ENCODE measurements at places on chromosomes 7 and 10.

DNA sequence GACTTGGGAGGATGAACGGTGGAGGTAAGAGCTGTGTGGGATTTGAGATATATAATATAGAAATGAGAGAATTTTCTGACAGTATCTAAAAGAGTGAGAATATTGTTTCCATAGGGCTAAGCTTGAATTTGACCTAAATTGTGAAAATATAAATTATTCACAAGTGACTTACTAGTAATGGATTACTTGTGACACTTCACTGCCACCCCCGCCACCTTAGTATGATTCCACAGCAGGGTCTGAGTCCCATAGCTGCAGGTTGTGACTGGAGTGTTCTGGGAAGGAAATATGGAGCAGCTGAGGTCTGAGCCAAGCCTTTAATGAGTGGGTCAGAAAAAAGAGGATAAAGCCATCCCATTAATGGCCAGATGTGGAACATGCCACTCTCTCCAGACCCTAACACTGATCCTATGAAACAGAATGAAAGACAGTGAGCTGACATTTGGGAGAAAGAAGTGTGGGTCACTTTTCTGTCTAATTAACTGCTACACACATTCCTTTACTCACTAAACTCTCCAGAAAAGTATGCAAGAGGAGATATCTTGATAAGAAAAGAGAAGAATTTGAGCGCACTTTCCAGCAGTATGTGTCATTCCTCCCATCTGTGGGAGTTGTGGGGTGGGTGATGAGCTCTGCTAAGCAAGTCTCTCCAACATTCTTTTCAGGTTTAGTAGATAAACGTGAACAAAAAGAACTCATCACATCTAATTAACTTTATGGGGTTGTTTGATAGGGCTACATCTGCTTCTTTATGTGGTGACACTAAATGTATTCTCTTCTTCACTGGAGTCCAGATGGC is 1193.4 kb downstream of the SORCS3 start:
- no peak for DNase-seq

DNA sequence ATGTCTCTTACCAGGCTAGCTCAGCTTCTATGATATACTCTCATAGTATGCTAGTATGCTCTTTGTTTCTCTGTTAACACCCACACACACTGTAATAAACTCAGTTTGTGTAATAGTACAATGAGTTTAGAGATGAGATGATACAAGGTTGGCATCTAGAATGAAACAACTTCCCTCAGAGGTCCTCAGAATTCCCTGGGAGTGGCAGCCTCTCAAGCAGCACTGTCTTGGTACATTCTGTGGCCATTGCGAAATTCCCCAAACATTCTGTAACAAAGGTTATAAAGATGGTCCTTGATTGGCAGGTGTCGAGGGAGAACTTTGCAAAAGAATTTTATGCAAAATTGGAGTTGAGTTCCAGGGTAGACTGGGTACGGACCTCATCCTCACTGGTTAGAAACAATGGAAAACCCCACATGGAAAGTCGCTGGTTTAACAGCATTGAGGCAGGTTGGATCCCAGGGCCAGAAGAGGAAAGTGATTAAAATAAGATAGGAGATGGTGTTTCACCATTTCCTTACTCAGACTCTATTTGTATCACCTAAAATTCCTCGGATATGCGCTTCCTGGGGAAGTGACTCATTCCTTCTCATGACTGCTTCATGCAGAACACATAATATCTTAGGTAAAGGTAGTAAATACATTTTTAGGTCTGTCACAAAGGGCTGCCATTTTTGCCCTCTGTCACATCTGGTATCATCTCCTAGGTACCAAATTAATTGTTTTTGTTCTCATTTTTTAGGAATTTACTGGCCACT is 657.8 kb downstream of the SORCS1 start:
- DNase-seq: no peak

- no peak for DNase-seq
Measured at GRCh38 chr10:97365761-97366351, 31.3 kb upstream of the FRAT2 start.

GRCh38 chr7:101588131-101588935 is 40.8 kb downstream of the MYL10 start:
- no peak for DNase-seq

GRCh38 chr10:84405662-84406061 is 77.3 kb downstream of the CCSER2 start:
- DNase-seq: no peak

GRCh38 chr10:117688358-117688757 is 145.8 kb downstream of the EMX2 start:
- DNase-seq: no peak

DNA sequence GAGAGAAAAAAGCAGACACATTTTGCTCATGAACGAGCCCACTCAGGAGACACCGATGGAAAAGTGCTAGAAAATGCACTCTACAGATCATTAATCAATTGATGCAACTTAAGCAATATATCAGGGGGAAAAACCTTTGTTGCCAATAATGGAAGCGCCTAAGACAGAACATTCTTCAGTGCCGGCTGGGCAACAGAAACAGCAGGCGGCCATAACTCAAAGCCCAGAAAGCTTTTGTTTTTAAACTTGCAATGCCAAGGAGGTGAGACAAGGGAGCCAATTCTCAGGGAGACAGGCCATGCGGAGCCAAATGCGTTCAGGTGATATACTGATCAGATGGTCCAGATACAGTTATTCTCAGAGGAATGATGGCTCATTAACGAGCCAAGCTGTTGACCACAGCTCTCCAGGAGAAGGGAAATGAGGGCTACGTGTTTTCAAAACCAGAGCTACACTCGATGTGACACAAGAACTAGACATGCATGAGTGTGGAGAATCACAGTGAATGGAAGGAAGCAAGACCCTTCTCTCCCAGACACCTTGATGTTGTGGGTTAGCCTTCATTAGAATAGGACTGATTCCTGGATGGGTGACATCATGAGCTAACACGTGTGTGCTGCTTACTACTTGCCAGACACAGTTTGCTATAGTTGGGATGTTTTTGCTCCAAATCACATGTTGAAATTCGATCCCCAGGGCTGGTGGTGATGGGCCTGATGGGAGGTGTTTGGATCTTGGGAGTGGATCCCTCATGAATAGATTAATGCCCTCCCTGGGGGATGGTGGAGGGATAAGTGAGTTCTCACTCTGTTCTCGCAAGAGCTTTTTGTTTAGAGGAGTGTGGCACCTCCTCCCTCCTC is 79.1 kb upstream of the KCNMA1 start:
- no peak for DNase-seq

DNA sequence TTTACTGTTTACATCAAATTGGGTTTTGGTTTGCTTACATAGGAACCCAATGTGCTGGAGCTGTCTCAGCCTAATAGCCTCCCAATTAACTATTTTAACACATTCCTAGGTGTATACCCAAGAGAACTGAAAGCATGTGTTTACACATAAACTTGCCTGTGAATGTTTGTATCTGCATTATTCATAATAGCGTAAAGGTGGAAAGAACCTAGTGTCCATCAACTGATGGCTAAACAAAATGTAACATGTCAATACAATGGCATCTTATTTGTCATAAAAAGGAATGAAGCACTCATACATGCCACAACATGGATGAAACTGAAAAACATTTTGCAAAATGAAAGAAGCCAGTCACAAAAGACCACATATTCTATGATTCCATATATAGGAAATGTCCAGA is 160.6 kb upstream of the EEPD1 start:
- DNase-seq: no peak

DNA sequence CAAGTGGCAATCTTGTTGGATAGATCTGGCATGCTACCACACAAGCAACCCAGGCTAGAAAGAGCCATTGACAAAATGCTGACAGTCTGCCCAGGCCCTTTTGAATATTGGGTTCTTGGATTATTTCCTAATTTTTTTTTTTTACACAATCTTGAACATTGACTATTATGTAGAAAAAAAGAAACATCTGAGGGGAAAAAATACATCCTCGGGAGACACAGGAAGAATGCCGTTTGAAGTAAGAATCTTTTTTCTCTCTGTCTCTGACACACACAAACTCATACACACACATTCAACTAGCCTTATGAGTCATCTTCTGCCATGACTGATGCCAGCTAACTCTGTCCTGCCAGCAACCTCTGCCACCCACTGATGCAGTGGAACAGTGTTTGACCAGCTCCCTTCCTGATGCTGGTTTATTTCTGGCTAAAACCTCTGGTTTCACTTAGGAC is 47.2 kb downstream of the SORBS1 start:
- no peak for DNase-seq

DNA sequence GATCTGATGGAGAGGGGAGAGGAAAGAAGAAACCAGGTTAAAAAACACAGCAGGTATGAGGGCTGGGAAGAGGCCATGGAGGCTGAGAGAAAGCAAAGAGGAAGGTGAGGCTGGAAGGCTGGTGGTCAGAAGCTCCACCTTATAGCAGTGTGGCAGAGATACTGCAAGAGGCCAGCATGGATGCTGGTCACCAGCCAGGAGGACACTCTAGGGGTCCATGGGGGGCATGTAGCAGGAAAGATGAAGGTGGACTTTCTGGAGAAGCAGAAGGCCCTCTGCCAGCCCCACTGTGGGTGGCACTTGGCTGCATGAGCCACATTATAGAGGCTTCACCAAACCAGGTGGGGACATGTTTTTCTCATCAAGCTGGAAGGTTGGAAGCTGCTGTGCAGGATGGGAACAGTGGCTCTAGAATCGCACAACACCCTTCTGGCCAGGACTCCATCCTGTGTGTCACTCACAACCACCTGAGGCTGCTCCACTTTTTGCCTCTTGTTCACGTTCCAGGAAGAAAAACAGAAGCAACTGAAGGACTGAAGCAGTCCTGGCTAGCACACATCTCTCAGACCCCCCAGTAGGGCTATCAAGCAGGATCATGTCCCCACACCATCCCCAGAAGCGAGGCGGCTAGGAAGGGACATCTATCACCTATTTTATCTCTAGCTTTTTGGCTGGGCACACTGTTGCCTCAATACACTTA is 587.5 kb upstream of the MGMT start:
- DNase-seq: no peak

GRCh38 chr10:8130973-8131911 is 76.8 kb downstream of the GATA3 start:
- no peak for DNase-seq

DNA sequence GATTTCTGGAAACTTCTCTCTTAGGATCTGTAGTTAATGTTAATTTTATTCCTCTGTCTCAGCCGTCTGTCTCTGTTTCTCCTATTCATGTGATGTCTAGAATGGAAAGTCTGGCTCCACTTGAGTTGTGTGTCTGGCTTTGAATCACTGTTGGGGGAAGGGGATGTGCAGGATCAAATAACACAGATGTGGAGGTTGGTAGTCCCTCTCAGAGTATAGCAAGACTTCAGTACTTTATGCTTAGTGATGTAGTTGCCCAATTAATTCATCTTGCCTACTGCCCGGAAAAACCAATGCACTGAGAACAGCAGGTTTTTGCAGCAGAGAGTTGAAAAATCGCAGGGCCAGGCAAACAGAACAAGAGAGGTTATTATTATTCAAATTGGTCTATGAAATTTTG is 79.2 kb downstream of the PHTF2 start:
- no peak for DNase-seq

DNA sequence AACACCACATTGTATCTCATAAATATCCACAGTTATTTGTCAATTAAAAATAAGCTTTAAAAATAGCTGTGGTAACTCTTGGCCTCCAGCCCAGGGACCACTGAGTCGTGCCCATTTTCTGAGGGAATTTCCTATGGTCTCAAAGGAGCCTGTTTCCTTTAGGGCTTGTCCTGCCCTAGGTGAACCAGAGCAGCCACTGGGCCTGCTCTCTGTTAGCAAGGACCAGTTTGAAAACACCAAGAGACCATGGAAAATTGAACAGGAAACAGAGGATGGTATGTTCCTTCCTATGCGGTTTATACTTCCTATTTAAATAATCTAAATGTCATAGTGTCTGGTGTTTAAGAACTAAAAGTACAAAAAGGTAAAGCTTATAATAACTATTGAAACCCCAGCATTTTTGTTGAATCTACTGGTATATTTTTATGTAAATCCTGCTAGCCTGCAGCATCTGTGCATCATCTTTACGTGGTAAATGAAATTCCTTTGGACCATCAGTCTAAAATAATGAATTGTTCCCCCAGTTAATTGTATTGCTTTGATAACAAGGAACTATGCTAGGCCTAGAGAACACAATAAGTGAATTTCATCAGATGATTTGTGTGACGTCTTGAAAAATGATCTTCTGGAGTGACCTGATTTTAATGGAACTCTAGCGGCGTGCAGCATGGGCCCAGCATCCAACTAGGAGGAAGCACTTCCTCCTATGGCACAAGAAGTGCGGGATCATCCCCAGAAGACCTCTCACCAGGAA is 333.7 kb downstream of the GFRA1 start:
- no peak for DNase-seq

DNA sequence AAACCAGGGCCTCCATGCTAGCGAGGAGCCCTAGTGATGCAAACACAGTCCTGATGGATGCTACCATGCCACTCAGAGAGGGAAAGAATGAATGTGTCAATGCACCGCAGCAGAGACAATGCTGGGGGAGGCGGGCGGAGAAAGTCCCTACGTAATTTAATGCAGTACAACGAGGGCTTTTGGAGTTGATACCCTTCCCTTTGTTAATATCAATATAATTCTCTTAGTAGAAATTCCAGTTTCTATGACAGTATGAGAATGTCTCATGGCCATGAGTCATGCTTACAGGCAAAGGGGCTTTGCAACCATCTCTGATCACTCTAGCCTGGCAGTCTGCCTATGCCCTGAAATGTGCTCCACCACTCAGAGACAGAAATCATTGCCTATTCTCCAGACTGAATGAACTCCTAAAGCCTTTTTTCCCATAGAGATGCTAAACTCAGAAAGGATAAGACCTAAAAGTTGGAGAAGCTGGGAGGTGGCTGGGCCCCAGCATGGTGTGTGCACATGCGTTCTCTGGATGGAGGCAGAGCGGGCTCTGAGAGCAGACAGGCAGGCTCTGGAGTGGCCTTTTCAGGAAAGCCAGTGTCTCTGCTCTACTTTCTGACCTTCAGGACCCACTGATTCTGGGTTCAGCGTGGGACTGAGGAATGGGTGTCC is 20.3 kb upstream of the GIMAP2 start:
- no peak for DNase-seq

DNA sequence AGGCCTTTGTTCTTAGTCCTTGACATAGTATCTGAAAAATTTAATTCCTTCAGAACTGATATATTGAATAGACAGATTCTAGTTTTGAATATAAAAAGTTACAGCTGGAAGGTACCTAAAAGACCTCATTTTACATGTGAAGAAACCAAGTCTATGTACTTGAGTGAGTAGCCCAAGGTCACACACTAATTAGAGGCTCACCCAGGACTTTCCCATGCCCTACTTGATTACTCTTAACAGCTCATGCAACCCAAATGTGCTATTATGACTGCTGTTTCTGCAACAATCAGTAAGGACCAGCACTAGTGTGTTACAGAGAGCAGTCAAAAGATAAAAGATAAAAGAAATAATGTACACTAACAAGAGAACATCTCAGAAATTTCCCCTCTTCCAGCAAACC is 40.7 kb upstream of the BET1 start:
- DNase-seq: no peak

GRCh38 chr10:44069573-44069972 is 315.3 kb downstream of the CXCL12 start:
- no peak for DNase-seq

GRCh38 chr7:77760809-77761453 is 37.3 kb downstream of the TMEM60 start:
- DNase-seq: no peak

GRCh38 chr10:77637532-77638320 is at the start of gene KCNMA1:
TSS of gene KCNMA1 (minus strand) at chr10:77637808.
- DNase-seq: no peak

GRCh38 chr10:68516766-68517165 is 10.6 kb downstream of the SLC25A16 start:
- no peak for DNase-seq
